ENCODE measurements at places on chromosomes 6 and 20.

DNA sequence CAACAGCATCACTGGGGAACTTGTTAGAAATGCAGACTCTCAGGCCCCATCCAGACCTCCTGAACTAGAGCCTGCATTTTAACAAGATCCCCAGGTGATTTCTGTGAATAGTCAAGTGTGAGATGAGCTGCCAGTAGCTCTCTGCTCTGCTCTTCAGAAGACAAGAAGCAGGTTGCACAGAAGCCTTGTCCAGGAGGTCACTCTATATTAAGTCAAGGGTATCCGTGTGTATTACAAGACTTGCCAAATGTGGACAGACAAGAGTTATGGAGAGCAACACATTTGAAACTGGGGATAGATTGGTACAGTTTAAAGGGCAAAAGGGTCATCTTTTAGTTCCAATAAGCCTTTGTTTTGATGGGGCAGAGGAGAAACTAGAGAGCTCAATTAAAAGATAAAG, 23.2 kb upstream of the RIN2 start:
- DNase-seq: no peak

DNA sequence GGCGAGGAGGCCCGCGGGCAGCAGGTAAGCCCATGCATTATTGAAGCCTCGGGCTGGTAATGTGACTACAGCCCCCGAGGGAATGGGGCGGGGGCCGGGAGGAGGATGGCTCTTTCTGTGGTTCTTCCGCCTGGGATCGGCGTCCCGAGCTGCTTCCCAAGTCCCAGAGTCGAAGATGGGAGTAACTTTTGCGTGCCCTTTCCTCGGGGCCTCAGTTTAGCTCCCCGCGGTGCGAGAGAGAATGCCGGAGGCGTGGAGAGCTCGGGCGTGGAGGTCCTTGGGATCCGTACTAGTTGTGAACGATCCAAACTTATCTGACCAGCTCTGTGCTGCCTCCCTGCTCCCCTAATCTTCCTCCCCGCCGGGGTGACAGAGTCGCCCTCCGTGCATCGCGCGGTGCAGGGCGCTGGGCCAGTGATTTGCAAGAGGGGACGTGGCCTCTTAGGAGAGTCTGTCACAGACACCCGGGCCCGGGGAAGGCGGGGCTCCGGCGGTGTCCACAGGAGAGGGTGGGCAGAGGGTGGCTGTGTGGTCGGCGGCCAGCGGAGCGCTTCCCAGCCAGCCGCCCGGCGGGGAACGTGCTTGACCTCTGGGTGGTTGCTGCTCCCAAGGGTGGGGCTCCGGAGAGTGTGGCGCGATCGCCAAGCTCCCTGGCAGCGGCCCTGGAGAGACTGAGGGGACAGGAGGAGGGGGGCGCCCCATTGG, 815 bp downstream of the UTRN start:
- DNase-seq: peak; percentile 33

- DNase-seq: no peak
Measured at GRCh38 chr6:29559524-29560287, at the start of gene UBD. Gene UBD (minus strand): TSS chr6:29559732. CDS start chr6:29559701, 31 bp downstream.

GRCh38 chr20:42986143-42986773, 203.4 kb downstream of the PTPRT start:
- no peak for DNase-seq

DNA sequence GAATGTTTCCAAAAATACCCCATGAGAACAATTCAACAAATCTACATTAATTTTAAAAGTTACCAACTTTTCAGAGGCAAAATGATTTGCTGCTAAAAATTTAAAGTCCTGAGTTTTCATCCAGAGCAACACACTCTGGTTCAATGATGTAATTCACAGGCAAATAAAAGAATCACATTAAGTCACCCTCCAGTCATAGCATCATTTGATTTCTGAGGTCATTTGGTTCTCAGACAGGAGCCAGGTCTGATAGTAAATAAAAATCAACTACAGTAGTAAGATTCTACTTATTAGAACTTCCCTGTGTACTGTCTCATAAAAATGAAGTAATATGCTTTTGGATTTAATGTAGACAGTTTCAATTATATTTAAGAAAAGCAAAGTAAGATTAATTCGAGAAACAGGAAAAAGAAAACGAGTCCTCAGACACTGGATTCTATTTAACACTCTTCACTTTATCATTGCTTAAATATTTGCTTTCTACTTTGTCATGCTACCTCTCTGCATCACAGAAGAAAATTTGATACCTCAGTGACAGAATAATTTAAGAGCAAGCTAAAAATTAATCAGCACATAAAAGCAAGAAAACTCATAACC, 25.8 kb downstream of the MAP7 start:
- DNase-seq: no peak

DNA sequence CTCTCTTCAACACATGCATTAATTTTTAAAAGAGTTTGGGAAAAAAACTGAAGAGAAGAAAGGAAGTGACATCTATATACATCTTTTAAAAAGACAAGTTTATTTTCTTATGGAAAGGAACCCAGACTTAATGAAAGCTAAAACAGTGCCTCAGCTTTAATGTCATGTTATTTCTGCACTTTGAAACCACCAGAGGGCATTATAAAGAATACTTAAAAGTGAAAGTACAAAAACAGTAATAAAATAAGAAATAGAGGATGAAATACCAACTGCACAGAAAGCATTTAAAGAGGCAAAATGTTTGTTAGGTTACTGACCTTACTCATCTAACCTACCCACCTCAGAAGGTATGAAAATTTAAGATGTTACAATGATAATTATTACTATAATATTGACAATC, 98.8 kb downstream of the HUS1B start:
- no peak for DNase-seq

DNA sequence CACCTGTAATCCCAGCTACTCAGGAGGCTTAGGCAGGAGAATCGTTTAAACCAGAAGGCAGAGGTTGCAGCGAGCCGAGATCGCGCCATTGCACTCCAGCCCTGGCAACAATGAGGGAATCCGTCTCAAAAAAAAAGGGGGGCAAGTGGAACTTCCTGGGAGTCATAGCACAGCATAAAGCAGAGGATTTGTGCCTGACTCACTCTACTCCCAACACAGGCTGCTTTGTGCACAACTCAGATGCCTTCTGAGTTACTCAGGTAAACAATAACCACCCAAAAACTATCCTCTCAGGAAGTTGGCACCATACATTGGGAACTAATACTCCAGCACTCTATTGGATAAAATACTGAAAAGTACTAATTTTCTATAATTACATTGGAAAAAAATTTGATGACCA, 2.5 kb upstream of the TMEM244 start:
- no peak for DNase-seq

DNA sequence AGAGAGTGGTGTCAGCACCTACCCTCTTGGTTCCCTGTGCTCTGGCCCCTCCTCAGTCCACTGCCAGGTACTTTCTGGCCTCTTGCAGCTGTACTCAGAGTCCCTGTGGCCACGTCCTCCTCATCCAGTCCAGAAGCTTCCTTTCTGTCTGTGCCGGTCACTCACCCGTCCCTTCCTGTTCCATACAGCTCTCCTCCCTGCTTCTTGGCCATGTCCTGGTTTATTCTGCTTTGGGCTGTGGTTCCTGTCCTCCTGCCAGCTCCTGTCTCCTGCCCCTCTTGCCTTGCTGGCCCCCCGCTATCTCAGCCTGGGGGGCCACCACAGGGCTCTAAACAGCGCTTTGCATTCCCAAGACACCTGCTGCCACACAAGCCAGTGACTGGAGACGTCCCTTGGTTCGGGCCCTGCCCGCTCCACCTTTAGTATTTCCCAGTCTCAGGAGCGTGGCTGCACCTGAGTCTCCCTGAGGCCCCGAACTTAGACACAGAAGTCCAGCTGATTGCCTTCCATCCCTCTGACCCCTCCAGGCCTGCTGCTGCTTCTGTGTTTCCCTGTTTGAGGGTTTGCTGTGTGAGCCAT, 15.5 kb upstream of the RBM38 start:
- DNase-seq: no peak

Measured in GM12891 (cell line).